ENCODE measurements at places on chromosomes 2 and 18. TPM values are rescaled to one million over a fixed set of nuclear protein-coding genes. Genes with fewer than 3 reads are reported as not detected.

BARD1 gene
- 13.9 TPM for total RNA-seq

ASB1 gene
- total RNA-seq = 38.8 TPM

AFTPH gene
- total RNA-seq = 39.4 TPM

ZSWIM2 gene
- total RNA-seq = not detected

GALNT3 gene
- total RNA-seq = 1.1 TPM

TWIST2 gene
- total RNA-seq = 17.7 TPM

MYO3B gene
- total RNA-seq = not detected

PPP1R1C gene
- total RNA-seq = not detected

CCDC93 gene
- total RNA-seq = 18.8 TPM

NHEJ1 gene
- total RNA-seq = 12.8 TPM

CLEC4F gene
- total RNA-seq = not detected

GCKR gene
- not detected for total RNA-seq

NRP2 gene
- 429 TPM for total RNA-seq

UGT1A5 gene
- total RNA-seq = not detected

UCN gene
- total RNA-seq = 1.7 TPM

GRCh38 chr2:24065341-24065740, 10.8 kb downstream of the SF3B6 start:
- ATAC-seq = no peak

DNA sequence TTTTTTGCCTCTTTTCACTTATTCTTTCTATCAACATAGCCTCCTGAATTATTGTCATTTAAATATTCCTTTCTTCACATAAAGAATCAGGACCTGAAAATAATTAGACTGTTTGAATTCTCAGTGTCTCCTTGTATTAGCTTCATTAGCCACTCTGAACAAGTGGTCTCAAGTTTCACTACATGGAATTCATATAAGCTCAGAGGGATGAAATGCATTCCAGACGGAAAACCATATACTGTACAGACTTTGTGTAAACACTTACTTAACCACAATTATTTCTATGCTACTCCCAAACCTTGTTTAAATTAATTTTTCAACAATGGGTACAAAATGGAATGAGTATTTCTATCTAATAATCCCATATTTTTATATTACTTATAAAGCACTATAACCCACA, 53.4 kb downstream of the CHN1 start:
- no peak for ATAC-seq

DNA sequence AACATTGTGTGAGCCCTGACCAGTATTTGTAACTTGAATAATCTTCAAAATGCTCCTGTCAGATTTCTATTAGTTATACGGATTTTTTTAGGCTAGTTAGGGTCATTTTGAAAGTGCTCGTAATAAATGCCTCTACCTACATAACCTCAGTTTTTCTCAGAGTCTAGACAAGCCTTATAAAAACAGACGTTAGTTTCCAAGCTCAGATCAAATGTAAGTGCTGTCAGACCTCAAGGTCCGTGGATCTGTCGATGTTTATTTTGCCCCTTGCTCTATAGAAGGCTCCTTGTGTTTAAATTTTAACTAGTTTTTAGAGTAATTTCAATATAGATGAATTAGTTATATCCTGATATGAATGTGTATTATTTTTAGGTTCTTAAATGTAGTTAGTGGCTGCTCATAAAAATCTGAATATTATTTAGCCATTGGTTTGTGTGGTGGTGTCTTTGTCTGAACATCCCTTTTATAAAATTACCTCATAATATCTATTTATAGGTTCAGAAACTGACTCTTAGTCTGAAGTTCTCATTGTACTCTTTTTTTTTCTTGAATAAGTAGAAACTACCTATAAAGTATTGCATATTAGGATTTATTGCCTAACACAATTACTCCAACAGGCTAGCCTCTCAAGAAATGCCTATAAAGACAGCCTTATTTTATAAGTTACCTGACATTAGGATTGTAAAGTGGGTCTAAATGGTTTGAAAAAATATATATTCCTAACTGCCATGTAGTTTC, 71.1 kb downstream of the MTA3 start:
- no peak for ATAC-seq

DNA sequence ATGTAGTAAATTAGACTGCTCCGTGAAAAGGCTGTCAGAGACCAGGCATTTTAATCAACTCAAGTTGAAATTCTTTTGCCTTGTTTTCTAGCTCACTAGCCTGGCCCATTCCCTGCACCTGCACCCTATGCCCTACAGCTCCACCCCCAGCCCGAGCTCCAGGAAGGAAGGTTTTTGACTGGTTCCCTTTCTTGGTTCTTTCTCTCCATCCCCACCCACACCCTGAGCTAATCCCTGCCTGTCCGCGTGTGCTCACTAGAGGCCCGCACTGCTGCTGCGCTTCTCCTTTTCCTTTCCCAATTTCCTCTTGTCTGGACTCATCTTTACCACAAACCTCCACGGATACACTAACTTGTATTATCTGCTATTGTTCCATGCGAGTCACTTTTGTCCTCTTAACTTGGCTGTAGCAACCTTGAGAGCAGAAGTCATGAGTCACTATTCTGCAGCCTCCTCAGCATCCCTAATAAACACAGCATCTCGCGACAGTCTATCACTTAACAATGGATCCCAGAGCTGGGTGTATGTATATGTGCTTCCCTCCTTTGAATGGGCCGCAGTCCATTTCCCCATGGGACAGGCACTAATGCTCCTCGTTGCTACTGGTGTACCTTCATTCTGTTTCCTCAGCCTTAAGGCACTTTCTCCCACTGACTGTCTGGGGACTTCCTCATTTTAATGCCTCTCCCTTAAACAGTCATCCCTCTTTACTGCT, 36.5 kb downstream of the COLEC12 start:
- ATAC-seq = peak; percentile 58

- ATAC-seq = no peak
Observed at GRCh38 chr2:241391892-241392665, 36.0 kb downstream of the FARP2 start.

GRCh38 chr2:38128653-38129052, 52.7 kb upstream of the CYP1B1 start:
- ATAC-seq = peak; percentile 86

DNA sequence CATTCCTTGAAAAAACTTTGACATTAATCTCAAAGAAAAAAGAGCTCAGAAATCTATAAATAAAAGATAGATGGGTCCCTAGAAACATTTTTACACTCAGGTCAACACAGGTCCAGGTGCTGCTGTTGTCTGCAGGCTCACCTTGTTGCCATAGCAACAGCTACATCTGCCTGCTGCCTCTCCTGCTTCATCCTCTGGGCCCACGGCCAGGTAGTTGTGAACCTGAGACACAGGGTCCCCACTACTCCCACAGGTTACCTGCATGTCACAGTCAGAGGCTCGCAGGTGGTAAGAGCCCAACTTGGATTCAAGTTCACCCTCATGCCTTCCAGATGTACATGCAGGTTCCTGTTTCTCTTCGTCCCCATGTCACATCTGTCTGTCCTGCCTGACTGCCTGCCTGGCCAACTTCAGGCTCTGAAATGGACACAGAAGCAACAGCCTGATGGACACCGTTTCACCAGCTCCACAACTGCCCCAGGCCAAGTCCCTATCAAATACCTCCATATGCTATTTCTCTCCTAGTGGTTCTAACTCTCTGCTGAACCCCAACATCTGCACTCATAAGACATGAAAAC, 88.3 kb upstream of the SALL3 start:
- no peak for ATAC-seq

DNA sequence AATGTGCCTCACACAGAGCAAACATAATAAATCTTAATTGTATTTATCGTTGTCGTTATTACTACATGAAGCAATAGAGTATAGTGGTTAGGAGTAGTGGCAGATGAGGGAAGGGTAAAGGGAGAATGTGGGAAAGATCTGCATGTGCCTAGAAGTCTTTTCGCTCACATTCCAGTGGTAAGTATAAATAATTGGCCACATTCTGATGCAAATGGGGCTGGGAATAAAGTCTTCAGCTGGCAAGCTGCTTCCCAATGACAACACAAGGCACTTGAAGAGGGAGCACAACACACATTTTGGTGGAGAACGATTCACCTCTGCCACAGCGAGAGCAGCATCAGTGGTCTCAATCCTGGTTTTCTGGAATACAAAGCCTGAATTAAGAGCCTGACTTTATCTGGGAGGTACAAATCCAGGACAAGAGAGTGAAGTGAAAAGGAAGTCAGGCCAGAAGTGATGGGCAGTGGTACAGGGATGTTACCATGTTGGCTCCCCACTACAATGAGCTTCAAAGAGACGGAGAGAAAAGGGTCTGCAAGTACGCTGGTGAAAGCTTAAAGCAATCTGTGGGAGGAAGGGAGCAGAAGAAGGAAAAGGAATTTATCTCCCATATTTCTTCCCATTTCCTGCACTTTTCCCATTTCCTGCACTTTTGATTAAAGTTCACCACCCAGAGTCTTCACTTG, 112.3 kb downstream of the ARHGAP15 start:
- ATAC-seq = no peak

GRCh38 chr2:48148841-48149430, 242.6 kb upstream of the FBXO11 start:
- ATAC-seq = no peak

- ATAC-seq = no peak
Observed at GRCh38 chr2:68454719-68455118, 12.4 kb downstream of the FBXO48 start.

DNA sequence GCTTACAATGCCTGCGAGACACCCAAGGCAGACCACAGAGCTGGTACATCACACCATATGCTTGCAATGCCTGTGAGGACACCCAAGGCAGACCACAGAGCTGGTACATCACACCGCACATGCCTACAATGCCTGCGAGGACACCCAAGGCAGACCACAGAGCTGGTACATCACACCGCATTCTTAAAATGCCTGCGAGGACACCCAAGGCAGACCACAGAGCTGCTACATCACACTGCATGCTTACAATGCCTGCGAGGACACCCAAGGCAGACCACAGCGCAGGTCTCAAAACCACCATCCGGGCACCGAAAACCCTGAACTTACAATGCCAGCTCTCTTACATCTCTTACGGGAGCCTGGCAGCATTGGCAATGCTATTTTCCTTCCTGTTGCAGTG, 799.6 kb downstream of the GALR1 start:
- no peak for ATAC-seq

DNA sequence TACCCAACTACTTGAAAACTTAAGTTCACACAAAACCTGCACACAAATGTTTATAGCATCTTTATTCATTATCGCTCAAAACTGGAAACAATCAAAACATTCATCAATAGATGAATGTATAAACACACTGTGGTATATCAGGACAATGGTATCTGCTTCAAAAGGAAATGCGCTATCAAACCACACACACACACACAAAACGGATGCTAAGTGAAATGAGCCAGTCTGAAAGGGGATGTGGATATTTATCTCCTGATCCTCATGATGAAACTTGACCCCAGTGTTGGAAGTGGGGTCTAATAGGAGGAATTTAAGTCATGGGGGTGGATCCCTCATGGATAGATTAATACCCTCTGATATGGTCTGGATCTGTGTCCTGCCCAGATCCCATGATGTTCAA, 22.0 kb downstream of the PDCL3 start:
- no peak for ATAC-seq

GRCh38 chr2:60867848-60868247, 13.5 kb upstream of the REL start:
- peak; percentile 50 for ATAC-seq

DNA sequence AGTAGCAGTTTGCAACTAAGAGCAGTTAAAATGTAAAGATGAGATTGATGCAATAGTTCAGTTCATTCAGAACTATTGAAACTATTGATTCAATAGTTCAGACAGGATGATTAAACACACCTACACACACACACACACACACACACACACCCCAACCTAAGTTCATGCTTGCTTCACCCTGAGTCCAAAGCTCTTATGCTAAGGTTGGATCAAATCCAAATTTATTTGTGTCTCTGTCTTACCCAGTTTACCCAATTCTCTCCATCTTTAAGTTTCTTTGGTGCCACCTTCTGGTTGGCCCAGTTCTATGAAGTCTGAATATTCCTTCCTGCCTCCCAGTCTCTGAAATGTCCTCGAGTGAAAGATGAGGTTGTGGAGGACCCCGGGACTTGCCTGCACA, 5.1 kb downstream of the SERPINB8 start:
- no peak for ATAC-seq

- ATAC-seq = no peak
Observed at GRCh38 chr2:25817630-25818029, 60.7 kb downstream of the ASXL2 start.

DNA sequence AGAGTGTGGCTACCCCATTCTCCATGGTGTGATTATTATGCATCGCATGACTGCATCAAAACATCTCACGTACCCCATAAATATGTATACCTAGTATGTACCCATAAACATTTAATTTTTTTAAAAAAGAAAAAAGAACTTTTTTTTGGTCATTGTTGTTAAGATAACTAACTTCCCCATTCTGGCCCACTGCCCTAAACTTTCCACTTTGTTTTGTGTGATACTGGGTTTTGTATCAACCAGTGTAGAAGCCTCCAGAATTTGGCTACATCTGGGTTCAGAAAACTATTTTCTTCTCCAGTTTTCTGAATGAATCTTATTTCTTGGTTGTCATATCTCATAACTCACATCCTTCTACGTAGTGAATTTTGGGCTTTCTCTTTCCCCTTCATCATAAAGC, 62.3 kb upstream of the NABP1 start:
- ATAC-seq = no peak
